ENCODE measurements at places on chromosomes 3 and 15. TPM values are rescaled to one million over a fixed set of nuclear protein-coding genes. Genes with fewer than 3 reads are reported as not detected.

Gene DNAJA4
- 39.0 TPM for total RNA-seq

Gene CXCR6
- total RNA-seq: 1.0 TPM

Gene WDR72
- not detected for total RNA-seq

Gene PLIN1
- 0.43 TPM for total RNA-seq

Gene UNC13C
- not detected for total RNA-seq

Gene RSRC1
- total RNA-seq: 47.3 TPM

- no peak for DNase-seq
These were observed 36.7 kb upstream of the LHFPL4 start for GRCh38 chr3:9590282-9590791.

GRCh38 chr3:108297647-108298046, 1.3 kb downstream of the HHLA2 start:
- no peak for DNase-seq

GRCh38 chr3:81758275-81758674, 3.2 kb downstream of the GBE1 start:
- DNase-seq: no peak

DNA sequence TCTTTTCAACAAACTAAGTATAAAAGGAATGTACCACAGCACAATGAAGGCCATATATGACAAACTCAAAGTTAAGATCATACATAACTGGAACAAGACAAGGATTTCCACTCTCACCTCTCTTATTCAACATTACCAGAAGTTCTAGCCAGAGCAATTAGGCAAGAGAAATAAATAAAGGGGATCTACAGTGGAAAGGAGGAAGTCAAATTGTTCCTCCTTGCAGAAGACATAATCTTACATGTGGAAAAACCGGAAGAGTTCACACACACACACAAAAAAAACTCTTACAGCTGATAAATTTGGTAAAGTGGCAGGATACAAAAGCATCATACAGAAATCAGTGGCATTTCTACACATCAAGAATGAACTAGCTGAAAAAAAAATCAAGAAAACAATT, 277.9 kb downstream of the MCTP2 start:
- no peak for DNase-seq

DNA sequence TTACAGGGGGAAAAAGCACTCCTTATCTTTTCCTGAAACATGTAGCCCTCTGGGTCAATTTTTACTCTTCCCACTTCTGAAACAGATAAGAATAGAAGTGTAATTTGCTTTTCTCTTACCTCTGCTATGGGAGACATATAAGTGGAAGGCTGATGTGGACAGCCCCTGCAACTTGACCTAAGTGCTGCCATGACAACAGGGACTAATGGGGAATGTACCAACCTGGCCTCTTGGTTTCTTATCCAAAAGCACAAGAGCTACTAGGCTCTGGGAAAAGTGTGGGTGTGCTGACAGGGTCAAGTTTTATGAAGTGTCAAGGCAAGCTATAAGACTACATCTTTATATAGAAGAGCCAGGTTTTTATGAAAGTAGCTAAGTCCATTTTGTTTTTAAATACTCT, 1246.5 kb downstream of the OTOL1 start:
- no peak for DNase-seq

DNA sequence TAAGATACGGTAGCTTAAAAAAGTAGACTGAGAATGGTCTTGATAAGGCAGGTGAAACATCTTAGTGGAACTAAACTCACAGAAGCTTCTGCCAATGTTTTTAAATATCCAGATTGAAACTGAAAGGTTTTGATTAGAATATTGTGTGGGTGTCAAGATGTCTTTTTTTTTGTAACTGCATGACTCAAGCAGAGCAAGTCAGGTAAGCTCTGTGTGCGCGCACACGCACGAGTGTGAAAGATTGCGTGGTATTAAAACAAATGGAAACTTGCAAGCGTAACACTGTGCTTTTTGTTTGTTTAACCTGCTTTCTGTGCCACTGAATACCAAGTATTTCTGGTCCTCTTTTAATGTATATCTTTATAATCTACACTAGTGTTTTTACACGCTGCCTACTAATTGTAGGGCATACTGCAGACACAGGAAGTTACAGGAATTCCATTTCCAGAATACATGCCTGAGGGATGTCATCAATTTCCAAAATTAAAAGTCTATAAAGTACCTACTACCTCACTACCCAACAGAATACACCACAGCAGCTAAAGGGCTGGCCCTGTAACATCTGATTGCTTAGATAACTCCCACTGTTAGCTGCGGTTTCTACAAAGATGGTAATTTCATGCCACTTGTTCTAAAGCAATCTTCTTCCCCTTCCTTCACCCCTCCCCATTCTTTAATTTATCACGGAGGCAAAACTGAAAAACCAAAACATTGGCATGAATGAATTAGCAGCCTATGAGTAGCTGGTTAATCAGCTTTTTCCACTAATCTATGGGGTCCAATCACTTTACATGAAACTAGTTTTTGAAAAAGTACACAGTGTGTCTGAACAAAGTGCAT, 472.8 kb downstream of the SHQ1 start:
- peak; percentile 30 for DNase-seq

DNA sequence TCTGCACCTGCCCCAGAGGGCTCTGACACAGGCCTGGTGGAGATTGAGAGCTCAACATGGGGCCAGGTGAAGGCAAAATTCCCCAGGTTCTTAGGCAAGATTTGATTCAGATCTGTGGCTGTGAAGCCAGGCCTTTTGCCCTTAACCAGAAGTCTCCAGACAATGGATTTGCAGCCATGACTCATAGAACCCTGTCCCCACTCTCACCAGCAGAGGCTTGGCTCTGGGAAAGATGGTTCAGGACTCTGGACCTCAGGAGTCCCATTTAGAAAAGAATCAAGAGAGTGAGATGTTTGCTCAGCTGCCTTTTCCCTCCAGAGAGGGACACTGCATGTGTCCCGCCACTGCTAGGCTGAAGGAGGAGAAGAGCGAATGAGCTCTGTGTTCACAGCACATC, 361.4 kb upstream of the ICE2 start:
- no peak for DNase-seq

- peak; percentile 24 for DNase-seq
These were observed 795 bp upstream of the SCAANT1 start for GRCh38 chr3:63912768-63913588.

DNA sequence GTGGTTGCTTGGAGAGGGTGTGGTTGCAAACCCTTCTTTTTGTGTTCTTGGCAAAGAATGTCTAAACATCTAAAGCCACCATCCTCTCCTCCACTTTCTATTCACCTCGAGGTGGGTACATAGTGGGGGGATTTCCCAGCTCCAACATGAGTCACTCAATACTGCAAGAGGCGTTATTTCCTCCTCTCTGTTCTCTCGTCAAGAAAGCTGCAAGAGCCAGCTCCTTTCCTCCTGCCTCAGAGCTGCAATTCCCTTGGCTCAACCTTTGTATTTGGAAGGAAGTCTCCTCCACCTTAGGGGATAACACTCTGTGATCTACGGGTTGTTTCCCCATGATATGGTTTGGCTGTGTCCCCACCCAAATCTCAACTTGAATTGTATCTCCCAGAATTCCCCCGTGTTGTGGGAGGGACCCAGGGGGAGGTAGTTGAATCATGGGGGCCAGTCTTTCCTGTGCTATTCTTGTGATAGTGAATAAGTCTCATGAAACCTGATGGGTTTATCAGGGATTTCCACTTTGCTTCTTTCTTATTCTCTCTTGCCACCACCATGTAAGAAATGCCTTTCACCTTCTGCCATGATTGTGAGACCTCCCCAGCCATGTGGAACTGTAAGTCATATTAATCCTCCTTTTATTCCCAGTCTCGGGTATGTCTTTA, 138.4 kb downstream of the PLCL2 start:
- DNase-seq: peak; percentile 69

DNA sequence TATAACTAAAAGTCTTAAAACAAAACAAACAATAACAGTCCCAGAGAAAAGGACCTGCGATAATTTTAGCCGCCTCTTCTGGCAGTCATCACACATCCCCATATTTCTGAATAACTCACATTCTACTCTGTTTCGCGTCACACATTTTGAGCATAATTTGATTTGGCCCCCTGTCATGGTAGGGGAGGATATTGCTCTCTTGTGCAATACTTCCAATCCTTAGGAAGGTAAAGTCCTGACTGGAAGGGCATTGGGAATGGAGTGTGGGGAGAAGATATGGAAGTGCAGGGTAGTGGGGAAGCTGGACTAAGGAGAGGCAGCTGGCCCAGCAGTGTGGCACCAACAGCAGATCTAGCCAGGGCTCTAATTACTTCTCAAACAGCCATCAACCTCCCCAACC, 11.3 kb upstream of the FSIP1 start:
- DNase-seq: no peak

DNA sequence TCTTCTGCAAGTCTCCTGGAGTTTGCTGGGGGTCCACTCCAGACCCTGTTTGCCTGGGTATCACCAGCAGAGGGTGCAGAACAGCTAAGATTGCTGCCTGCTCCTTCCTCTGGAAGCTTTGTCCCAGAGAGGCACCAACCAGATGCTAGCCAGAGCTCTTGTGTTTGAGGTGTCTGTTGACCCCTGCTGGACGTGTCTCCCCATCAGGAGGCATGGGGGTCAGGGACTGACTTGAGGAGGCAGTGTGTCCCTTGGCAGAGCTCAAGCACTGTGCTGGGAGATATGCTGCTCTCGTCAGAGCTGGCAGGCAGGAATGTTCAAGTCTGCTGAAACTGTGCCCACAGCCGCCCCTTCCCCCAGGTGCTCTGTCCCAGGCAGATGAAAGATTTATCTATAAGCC, 86.5 kb downstream of the TPRG1 start:
- DNase-seq: no peak

DNA sequence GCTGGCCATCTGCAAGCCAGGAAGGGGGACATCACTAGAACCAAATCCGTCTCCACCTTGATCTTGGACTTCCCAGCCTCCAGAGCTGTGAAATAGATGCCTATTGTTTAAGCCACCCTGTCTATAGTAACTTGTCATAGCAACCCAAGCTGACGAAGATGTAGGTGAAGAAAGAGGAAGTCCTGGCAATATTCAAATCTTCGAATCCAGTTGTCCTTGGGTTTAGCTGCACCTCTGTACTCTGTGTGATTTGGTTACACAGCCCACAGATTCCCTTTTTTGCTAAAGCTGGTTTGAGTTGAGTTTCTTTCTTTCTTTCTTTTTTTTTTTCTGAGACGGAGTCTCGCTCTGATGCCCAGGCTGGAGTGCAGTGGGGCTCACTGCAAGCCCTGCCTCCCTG, 68.0 kb upstream of the XCR1 start:
- no peak for DNase-seq

DNA sequence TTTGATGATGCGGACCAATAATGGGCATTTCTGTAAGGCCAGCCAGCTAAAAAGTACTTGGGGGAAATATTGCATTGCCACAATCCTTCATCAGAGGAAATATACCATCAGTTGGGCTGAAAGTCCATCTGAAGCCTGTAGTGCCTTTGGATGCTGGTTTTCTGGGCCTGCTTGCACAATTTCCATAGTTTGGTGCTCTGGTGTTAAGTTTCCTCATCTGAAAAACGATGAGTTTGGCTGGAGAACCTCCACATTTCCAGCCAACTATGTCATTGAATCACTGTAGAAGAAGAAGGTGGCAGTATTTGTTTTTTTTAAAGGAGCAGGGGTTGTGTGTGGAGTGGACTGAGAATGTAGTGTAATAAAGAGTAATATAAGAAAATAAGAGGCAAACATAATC, 10.1 kb downstream of the CCNB2 start:
- DNase-seq: no peak

- DNase-seq: no peak
These were observed 2.3 kb downstream of the PPCDC start for GRCh38 chr15:75025548-75026260.

DNA sequence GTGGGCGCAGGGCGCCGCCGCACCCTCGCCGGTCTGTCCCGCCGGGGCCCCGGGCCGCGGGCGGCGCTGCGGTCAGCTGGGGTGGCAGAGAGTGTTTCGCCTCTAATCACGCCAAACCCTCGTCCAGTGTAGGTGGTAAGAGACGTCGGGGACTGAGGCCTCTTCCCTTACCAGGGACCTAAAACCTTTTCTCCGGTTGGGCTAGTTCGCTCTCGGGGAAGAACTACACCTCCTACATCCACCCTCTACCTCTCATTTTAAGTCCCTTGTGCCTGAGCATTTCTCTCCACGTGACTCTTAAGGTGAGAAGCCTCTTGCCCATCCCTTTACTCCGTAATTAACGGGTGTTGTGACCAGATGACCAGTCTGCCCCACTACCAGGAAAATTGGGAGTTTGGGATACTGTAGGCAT, 520 bp downstream of the TMEM42 start:
- peak; percentile 13 for DNase-seq

DNA sequence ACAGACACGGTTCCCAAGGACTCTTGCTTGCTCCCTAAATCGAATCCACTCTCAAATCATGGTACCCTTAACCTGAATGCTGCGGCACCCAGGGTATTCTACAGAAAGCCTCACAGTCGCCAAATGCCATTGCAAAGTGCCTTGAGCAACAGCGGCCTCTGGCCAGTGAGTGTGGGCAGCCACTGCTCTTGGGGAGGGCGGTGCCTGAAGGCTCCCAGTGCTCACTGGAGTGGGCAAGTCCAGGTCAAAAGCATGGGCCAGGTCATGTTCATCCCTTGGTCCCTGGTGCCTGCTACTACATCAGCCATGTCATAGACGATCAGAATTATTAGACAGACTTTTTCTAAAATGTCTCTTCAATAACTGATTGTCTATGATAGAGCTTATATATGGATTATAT, 82.5 kb downstream of the ADAMTS17 start:
- no peak for DNase-seq

DNA sequence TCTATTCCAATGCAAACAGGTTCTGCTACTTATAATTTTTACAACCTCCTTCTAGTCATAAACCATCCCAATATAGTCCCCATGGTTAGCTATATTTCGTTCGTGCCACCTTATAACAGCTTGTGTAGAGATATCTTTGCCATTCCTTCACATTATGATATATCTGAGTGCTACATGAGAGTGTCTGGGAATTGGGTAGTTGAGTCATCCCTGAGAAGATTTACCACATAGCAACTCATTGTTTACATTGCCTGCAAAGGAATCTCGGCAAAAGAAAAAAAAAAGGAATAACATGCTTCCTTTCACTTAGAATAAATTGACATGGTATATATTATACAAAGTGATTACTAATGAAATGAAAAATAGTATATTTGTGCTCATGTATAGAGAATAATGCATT, 86.0 kb upstream of the VGLL3 start:
- DNase-seq: no peak

DNA sequence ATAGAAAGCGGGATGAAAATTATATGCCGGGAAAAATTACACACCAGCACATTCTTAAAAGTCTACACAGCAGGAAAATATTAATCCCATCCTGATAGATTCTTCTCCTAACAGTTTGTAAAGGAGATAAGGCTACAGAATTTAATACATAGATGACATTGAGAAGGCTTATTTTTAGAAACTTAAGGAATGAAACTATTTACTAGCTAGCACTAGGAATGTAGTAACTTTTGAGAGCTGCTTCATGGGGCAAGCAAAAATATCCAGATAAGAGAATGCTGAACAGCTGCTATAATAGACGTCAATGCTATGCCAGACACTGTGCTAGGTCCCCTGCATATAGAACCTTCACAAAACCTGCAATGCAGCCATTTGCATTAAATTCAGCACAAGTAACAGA, 912.7 kb upstream of the NR2F2 start:
- no peak for DNase-seq
